ENCODE measurements at places on chromosomes 6 and 20. TPM values are rescaled to one million over a fixed set of nuclear protein-coding genes. Genes with fewer than 3 reads are reported as not detected.

AGER gene
- 2.6 TPM for polyA plus RNA-seq

GGTLC1 gene
- polyA plus RNA-seq, result not detected

WFDC8 gene
- not detected for polyA plus RNA-seq

GPX5 gene
- polyA plus RNA-seq, result not detected

RPS10 gene
- 2,590 TPM for polyA plus RNA-seq

SLC35F1 gene
- polyA plus RNA-seq, result 0.02 TPM

SLC35D3 gene
- polyA plus RNA-seq, result not detected

ADNP gene
- polyA plus RNA-seq, result 10.6 TPM

FHL5 gene
- polyA plus RNA-seq, result not detected

FAM83C gene
- polyA plus RNA-seq, result not detected

BTNL2 gene
- not detected for polyA plus RNA-seq

RNASET2 gene
- 24.7 TPM for polyA plus RNA-seq

KCNQ2 gene
- polyA plus RNA-seq, result not detected

All from BJ (cell line).